ENCODE measurements at places on chromosomes 11 and 22.

- DNase-seq, result no peak
Measured at GRCh38 chr11:44305470-44306051, 4.4 kb downstream of the ALX4 start.

- no peak for DNase-seq
Measured at GRCh38 chr22:44822534-44822933, 70.2 kb downstream of the ARHGAP8 start.

DNA sequence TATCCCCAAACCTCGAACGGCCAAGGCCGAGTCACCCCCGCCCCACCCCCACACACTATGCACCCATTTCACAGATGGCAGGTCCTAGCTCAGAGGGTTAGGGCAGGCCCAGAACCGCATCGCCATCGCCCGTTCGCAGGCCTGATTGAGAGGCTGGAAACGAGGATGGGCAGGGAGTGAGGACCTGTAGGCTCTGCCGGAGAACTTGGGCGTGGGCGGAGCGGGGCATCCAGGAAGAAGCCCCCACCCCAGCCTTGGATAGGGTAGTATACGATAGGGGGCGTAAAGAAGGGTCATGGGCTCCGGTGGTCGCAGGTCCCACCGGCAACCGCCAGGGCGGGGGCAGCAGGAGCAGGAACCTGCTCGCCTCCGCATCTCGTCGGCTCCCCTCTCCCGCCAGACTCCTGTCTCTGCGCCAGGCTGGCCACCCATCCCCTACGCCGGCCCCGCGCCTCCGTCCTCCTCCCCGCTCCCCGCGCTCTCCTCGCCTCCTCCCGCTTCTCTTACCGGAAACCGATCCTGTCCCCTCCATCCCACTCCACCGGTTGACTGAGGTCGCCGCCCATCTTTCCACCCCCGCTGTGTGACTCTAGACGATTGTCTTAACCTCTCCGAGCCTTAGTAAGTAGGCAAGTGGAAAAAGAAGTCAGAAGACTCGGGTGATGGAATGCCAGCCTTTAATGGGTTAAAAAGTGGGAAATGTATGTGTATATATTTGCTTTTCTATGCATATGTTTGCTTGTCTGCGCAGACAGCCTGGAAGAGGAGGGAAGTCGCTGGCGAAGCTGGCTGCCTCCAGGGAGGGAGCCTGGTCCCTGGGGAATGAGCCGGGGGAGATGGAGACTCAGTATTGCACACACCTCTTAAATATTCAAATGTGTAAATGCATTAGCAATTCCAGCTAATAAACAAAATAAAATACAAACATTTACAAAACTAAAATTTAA is 52.8 kb downstream of the CYTH4 start:
- no peak for DNase-seq

DNA sequence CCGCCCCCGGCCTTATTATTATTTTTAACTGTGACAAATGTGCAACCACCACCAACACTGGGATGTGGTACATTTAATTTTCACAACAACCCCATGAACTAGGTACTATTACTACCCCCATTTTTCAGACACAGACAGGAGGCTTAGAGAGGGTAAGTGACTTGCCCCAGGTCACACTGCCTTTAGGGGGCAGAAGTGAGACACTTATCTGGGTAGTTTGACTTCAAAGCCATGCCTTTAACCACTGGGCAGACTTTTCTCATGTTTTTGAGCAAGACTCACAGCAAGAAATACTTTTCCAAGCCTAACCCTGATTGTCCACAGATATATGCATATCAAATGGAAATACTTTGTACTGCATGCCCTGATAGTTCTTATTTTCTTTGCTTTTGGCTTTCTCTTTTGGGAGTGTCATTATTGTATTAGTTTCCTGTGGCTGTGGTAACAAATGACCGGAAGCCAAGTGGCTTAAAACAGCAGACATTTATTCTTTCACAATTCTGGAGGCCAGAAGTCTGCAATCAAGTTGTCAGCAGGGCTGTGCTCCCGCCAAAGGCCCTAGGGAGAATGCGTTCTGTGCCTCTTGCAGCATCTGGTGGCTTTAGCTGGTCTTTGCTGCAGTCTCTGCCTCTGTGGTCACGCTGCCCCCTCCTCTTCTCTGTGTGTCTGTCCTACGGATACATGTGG is 110.8 kb downstream of the GRIK4 start:
- DNase-seq, result no peak

DNA sequence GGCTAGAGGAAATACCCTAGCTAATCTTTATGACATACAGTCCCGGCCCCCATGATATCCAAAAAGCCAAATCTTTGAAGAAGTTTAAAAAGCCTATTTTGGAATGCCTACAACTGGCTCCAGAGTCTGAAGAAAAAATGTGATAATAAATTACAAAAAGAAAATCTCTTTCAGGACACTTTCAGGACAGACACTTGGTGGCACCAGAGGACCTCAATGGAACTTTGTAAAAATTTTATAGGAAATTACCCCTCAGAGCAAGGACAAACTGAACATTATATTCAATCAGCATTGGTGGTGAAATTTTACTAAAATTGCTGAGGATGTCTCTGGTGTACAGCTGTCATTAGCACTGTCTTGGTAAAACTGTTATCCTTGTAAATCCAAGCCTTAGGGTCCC is 81.0 kb downstream of the CCDC73 start:
- DNase-seq, result no peak

GRCh38 chr11:102495161-102496042 is 35.1 kb downstream of the MMP7 start:
- no peak for DNase-seq

- no peak for DNase-seq
Measured at GRCh38 chr11:32562839-32563599, 20.6 kb upstream of the EIF3M start.

DNA sequence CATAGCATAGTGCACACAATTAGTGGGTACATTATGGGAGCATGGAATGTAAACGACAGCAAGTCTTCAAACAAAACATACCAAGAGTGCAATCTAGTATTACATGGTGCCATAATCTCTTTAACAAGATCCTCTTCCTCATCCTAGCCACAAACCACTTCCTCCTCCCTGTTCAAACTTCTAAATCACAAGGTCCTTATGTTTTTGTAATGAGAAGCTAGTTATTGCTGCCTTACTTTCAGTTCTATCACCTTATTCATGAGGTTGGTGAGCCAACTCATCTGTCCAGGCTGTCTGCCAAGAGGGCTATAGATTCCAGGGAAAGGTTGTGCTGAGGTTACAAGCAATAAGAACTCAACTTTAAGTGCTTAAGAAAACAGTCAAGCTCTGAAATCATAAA is 195.4 kb upstream of the ARHGAP20 start:
- DNase-seq, result no peak

DNA sequence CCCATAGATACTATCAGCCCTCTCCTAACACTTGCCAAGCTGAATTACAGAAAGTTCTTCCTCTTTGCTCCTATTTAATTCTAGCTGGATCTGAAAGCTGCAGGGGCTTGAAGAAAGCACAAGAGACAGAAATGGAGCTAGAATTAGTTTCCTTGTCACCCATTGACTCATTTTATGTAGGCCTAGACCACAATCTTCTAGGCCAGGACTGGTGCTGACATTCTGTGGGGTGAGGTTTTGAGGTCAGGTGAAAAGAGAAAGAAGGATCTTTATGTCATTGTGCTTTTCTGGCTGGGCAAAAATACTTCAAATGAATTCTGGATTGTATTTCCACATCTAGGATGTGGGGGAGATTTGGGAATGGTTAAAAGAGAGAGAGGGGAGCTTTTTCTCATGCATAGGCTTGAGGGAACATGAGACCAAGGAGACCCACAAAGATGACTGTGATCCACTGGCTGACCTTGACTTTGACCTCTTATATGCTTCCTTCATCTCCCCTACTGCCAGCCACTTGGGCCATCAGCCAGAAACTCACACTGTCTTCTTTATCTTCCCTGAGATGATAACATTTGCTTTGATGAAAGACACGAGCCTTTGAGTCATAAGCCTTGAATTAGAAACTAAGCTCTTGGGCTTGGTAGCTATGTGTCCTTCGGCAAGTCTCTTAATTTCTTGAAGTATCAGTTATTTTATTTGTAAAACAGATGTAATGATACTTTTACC is 274.9 kb upstream of the CADM1 start:
- no peak for DNase-seq

DNA sequence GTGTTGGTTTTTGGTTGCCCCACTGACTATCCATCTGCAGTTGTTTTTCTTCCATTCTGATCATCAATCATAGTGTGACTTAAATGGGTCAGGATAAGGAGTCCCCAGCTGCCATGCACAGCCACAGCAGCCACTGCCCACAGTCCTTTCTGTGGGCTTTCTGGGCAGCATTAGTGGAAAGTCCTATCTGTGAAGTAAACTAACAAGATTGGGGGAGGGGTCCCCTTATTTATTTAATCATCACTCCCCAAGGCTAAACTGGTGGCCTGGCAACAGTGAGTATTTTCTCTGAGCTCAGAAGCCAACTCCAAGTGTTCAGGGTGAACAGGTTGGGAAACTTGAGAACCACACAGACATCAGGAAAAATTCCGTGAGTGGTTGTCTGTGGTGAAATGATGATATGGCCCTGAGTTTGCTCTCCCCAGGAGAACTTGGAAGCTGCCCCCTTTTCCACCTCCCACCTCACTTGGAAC is 145.0 kb downstream of the CCDC34 start:
- DNase-seq, result no peak

DNA sequence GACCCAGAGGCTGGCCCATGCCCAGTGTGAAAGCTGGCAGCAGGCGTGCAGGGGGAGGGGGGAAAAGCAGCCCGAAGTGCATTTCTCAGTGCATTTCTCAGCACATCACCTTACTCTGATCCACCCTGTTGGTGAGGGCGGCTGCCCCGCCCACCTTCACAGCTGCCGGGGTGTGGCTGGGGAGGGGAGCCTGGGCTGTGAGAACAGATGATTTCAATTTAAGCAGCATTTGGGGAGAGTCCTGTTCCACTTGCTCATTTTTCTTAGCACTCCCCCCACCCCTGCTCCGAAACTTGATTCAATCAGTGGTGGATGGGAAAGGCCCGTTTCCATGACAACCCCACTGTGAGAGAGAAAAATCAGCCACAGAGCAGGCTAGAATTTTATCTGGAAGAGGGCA is 84.8 kb downstream of the SNX19 start:
- no peak for DNase-seq

DNA sequence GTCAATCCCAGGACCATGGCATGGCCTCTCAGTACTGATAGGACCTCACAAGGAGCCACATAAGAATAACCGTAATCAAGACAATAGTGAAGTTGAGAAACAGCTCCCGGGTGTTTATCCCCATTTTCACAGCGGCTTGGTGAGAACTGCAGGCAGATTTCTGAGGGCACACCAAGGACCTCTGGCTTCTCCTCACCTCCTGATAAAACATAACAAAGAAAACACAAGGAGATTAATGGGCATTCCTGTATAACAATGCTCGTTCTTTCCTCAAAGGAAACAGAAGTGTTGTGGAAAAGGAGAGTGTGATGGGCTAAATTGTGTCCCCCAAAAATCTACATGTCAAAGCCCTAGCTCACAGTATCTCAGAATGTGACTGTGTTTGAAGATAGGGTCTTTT is 4.0 kb downstream of the SLN start:
- DNase-seq, result no peak

GRCh38 chr11:67353317-67354074 is at the start of gene POLD4:
Gene POLD4, minus strand, starts transcription at chr11:67353546. Its CDS starts 147 bp downstream, at chr11:67353399.
- DNase-seq, result peak; percentile 94

DNA sequence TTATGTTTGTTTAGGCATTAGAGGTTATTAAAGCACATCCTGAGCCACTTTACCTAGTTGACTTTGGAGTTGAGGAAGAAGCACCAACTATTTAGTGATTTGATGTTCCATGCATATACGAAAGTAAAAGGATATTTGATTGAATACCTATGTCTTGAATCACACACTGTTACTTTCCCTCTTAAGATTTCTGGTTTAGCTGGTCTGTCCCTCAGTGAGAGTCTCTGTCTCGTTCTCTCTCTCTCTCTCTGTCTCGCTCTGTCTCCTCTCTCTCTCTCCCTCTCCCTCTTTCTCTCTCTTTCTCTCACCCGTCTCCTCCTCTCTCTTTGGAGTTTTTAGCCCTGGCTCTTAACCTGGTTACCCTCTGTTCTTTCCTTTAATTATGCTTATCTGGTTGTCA is 11.0 kb downstream of the CTNND1 start:
- DNase-seq, result no peak

- no peak for DNase-seq
Measured at GRCh38 chr22:26624803-26625202, 3.0 kb downstream of the CRYBA4 start.

DNA sequence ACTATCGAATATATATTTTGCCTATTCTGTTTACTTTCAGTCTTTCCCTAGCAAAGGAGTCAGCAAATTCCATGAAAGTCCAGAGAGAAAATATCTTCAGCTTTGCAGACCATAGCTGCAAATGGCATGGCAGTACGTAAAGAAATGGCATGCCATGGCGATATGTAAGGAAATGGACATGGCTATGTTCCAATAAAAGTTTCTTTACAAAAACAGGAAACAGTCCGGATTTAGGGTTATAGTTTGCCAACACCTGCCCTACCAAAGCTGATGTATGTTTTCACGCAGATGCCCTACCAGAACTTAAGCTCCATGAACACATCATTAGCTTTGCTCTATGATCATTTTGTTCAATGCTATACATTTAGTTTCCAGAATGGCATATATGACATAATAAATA is 19.5 kb downstream of the KIAA0930 start:
- DNase-seq, result no peak

DNA sequence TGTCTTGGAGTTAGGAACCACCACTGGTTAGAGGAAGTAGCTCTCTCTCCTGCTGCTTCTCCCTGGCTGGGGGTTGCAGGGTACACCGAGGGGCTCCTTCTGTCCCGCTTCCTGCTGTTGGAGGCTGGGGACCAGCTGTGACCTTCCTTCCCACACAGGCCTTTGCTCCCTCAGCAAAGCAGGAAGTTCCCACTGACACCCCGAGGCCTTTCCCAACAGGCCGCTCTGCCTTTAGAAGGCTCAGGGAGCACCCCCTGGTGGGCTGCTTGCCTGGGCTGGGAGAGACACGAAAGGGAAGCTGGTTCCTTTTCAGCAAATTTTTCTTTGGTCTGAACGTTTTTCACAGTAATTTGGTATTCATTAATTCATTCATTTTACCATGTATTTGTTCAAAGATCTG is 527.9 kb upstream of the B3GAT1 start:
- no peak for DNase-seq

DNA sequence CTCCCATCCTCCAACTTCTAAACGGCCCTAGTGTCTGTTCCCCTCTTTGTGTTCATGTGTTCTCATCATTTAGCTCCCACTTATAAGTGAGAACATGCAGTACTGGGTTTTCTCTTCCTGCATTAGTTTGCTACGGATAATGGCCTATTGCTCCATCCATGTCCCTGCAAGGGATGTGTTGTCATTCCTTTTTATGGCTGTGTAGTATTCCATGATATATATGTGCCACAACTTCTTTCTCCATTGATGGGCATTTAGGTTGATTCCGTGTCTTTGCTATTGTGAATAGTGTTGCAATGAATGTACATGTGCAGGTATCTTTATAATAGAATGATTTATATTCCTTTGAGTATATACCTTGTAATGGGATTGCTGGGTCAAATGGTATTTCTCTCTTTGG is 5.6 kb upstream of the SMIM38 start:
- no peak for DNase-seq

- DNase-seq, result no peak
Measured at GRCh38 chr22:24185501-24186351, 4.4 kb downstream of the SUSD2 start.

- DNase-seq, result no peak
Measured at GRCh38 chr11:6219359-6219758, 14.0 kb downstream of the C11orf42 start.

- no peak for DNase-seq
Measured at GRCh38 chr11:41458154-41458553, 1.3 kb downstream of the LRRC4C start.

- DNase-seq, result no peak
Measured at GRCh38 chr11:115221461-115222069, 282.6 kb downstream of the CADM1 start.

GRCh38 chr11:93845181-93846092 is 5.0 kb downstream of the VSTM5 start:
- DNase-seq, result no peak
